MCF 10A (cell line): ENCODE measurements at places on chromosomes 16 and 17.

DNA sequence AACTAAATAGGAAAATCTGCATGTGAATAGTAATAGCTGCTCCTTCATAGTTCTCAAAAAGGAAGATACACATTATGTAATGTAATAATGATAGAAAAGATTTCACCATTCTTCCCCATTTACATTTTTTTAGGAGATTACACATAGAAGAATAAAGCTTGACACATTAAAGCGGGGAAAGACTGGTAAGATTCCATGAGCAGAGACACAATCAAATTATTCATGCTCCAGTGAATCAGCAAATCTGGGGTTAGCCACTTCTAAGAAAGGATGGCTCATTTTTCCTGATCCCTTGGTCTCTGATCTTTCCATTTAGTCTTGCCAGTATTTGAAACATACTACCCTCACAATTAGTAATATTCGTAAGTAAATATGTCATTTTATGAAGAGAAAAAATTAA lies 81.9 kb downstream of the CA4 start:
- no peak for DNase-seq

DNA sequence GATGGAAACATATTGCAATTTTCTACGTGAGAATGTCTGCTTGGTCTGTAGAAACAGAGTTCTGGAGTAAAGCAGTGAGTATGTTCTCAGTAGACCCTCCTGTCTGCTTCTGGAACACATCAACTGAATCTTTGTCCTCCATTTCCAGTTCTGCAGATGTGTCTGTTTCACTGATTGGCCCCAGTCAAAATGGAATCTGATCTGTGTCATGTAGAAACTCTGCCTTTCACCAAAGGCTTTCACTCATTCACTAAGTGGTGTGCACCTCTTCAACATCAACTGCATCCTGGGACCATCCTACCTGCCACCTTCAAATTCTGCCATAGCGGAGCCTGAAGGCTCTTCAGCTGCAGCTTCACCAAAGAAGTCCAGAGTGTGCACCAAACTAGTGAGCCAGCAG lies 2.8 kb upstream of the ZNF267 start:
- no peak for DNase-seq

DNA sequence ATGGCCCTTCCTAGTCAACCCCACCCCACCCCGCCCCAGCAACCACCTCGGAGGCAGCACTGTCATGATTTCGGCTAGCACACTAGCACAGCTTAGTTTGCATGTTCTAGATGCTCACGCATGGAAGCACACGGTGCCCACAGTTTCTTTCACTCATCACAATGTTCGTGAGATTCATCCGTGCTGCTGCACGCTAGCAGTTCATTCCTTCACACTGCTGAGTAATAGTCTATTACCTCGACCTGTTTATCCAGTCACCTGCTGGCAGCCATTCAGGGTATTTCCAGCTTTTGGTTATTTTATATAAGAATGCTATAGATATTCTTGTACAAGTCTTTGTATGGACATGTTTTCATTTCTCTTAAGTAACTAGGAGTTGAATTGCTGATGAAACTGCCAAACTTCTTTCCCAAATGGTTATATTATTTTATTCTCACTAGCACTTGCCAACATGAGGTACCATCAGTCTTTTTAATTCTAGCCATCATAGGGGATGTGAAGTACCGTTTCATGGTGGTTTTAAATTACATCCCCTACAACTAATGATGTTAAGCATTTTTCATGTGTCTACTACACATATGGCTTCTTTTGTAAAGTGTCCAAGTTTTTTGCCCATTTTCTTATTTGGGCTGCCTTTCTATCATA lies 75.7 kb downstream of the CYTH1 start:
- DNase-seq = peak; percentile 85

GRCh38 chr16:87054856-87055255 lies 262.3 kb downstream of the C16orf95 start:
- no peak for DNase-seq

- no peak for DNase-seq
Measured at GRCh38 chr17:8985054-8985701, 19.7 kb upstream of the PIK3R5 start.

- DNase-seq = no peak
Measured at GRCh38 chr17:79146562-79146961, 71.9 kb downstream of the ENGASE start.

DNA sequence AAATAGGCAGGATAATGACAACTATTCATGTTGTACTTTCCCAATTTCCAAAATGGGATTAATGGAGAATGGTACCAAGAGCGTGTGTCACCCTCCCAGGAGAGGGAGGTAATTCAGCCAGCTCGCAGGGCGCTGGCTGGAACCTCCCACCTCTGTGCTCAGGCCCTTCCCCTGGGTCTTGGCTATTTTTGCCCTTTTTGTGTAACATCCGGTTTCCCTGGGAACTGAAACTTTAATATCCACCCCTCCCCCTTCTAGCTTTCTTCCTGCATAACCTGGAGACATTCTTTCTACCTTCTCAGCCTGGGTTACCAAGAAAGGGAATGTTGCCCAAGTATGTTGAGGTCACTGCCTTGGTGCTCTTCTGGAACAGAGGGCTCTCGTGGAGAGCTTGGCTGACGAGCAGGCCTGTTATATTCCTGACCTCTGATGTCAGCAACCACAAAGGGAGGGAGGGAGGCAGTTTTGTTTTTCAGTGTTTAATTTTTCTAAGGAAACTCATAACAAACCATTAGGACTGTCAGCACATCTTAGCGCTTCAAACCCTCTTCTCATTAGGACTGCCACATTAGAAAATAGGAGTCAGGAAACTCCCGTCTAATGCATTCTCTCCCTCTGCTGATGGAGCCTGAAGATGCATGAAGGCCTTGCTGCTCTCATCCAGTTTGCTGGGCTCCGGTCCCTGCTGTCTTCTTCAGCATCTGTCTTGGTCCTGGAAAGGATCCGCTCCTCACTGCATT lies 25.6 kb downstream of the ITGB3 start:
- DNase-seq = peak; percentile 98

DNA sequence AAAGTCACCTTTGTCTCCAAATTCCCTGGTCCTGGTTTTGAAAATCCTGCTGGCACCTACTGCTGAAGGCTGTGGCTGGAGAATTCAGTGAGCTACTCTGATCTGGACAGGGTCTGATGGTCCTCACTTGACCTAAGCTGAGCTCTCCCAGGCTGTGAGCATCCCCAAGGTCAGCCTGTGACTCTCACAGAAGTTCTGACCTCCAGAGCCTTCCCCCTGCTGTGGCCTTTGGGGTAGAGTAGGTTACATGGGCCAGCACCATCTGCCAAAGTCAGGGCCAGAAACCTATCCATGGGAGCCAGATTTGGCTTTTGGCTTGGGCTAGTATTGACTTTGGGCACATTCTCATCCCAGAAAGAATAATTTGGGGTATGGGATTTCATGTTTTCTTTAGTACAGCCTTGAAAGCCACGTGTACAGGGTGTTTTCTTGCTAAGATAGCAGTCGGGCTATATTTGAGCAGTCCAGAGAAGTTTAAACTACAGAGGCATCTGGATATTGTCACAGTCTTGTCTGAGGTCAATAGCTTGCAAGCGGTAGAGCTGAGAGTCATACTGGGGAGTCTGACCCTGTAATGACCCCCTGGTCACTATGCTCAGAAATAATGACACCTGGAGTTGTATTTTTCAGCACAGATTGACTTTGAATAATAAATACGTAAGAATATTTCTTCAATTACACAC lies 6.2 kb upstream of the AGRP start:
- DNase-seq = no peak

DNA sequence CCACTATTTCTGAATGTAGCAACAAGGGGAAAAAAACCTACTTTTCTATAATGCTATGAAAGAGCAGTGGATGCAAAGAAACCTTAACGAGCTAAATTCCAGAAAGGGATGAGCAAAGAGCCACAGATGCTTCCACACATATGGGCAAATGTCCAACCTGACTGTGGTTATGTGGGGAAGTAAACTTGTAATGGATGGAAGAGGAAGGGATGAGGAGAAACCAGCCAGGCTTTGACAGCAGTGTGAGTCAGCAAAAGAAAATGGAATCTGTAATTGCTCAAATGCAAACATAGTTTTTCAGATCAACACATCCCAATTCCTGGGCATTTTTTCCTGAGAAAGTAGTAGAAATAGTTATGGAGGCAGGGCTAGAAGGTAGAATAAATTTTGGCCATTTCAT lies 204.8 kb upstream of the CPHXL start:
- DNase-seq = peak; percentile 79

DNA sequence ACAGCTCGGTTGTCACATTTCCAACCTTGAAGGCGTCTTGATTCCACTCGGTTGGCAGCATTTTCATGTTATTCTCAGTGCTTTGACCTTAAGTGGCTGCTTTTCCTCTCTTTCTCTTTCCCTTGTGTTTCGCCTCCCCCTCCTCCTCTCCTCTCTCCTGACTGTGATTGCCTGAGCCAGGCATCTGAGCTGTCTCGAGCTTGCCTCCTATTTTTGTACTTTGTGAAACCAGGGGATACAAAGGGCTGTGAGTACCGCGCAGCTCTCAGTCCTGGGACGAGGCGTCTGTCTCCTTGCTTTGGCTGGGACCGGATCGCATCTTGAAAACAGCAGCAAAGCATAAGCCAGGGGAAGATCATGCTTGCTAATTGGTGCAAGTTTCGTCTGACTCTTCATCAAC lies 48.8 kb upstream of the SDK2 start:
- no peak for DNase-seq

GRCh38 chr17:68737761-68738443 lies 136.7 kb upstream of the FAM20A start:
- no peak for DNase-seq

DNA sequence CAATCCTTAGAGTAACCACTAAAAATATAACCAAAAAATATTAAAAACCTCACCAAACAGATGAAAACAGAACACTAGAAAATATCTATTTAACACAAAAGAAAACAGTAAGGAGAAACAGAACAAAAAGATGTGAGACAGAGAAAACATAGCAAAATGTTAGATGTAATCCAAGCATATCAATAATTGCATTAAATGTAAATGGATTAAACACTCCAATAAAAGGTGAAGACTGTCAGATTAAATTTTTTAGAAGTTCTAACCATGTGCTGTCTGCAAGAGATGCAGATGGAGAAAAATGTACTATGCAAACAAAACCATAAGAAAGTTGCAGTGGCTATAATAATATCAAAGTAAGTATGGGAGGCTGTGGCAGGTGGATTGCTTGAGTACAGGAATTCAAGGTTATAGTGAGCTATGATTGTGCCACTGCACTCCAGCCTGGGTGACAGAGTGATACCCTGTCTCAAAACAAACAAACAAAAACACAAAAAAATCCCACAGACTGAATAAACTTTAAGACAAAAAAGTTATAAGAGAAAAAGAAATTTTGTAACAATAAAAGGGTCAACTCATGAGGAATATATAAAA lies 53.9 kb downstream of the ADCY9 start:
- DNase-seq = no peak

DNA sequence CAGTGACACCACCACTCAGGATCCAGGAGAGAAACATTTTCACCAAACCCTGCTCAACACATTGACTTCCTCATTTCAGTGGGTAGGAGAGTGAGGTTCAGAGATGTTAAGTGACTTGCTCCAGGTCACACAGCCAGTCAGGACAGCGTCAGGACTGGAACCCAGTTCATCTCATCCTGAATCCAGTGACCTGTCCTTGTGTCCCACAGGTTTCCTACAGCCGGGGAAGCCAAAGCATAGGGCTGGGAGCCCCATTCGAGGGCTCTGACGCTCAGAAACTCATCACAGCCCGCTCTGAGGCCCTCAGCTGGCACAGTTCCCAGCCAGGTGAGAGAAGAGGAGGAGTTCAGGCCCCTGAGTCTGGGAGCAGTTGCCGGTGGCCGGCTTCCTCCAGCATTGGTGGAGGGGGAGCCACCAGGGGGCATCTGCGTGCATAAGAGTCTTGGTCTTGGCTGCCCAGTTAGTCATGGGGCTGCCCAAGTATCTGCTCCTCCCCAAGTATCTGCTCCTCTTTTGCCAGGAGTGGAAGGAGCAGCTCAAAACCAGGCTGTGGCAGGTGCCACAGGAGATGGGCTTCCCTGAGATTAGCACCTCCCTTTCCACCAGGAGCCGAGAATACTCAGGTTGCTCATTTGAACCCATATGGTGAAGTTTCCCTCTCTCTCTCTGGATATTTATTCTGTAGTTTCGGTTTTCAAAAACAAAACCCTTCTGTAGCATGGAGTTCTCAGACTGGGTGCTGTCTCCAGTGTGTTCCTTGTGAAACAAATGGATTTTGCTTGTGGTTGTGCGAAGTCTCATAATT lies 56.0 kb downstream of the TNFRSF13B start:
- DNase-seq = peak; percentile 76

DNA sequence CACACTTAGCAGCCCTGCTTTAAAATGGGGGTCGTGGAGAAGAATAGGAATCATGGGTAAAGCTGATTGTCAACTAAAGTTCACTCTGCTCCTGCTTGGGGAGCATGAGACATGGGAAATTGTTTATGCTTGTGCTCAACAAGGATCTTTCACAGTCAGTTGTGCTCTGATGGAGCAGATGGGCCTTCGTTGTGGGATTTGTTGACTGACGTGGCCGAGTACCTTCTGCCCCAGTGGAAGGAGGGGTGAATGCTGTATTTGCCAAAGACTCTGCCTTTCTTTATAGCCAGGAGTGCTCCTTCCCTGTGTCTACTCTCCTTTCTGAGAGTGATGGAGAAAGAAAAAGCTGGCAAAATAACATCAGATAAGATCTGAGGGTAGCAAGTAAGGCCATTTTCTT lies 11.4 kb downstream of the ARSG start:
- DNase-seq = no peak

DNA sequence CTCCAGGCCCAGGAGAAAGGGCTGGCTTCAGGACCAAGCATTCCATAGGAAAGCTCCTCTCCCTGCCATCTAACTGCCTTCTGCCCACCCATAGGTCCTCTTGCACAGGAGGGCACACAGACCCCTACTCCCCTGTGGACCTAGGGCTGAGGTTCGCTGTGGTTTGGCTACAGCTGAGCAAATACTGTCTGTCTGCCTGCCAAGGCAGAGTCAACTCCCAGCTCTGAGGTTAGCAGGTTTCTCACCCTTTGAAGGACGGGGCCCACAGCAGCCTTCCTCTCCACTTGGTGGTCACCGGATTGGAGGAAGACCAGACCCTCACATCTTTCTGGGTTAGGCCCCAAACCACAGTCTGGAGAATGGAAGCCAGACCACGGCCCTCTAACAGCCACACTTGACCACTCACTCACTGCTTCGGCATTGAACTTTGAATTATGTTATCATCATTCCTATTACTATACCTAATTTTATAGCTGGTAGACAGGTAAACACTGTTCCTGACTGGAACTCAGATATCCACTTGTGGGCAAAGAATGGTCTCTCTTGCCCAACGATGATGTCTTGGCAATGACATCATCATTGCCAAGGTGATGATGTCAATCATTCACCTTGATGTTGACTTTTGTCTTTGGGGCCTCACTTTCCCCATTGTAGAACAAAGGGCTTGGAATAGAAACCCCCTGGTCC lies 14.2 kb downstream of the CBX4 start:
- DNase-seq = no peak

GRCh38 chr17:36829676-36830075 lies 107.6 kb upstream of the LHX1 start:
- peak; percentile 13 for DNase-seq

GRCh38 chr16:11727796-11728543 lies 14.7 kb downstream of the TXNDC11 start:
- DNase-seq = no peak
